Activated T-helper 1 cell treated with anti-CD3 and anti-CD28 coated beads, Interleukin-2, amount 50 U/mL, for 16 hours (primary cell): ENCODE measurements at places on chromosomes 4 and X.

DNA sequence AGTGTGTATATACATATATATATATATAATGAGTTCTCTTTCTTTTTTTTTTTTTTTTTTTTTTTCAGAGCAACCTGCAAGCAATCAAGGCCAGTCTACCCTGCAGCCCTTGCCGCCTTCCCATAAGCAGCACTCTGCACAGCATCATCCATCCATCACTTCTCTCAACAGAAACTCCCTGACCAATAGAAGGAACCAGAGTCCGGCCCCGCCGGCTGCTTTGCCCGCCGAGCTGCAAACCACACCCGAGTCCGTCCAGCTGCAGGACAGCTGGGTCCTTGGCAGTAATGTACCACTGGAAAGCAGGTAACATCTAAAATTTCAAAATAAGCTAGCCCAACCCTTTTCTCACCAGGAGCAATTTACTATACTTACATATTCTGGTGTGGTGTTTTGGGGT, 316.3 kb downstream of the DCTD start:
- no peak for DNase-seq

GRCh38 chr4:57430726-57431125, 320.5 kb upstream of the IGFBP7 start:
- no peak for DNase-seq

DNA sequence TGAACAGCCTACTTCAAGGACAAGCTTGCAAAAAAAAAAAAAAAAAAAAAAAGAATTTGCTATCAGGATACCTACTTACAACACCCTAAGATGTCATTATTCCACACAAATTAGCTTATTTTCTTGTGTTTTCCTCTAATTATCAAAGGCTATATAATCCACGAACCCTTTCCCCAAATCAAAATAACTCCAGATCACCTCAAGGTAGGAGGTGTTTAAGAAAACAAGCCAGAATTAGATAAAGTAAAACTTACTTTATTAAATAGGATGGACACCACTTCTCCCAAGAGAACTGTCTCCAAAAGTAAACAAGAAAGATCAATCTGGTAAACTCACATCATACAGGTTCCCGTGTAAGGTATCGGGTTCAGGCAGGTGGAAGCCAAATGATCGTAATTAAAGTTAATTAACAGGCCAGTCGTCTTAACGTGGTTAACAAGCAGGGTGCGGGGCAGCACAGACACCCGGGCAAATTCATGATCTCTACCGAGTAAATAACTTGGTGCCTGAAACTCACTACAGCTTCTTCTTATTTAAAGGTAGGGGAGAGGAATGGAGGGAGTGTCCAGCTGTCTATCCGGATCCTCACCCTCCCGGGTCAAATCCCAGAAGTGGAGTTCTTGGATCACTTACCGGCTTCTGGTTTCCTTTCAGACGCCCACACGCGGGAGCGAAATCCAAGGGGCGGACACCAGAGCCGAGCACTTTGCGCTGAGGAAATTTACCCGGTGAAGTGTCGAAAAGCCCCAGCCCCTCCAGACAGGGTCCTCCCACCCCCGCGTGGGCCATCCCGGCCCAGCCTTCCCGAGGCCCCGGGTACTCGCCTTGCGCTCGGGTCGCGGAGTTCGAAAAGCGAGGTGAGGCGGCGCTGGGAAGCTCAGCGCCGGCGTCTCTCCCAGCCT, 708 bp downstream of the ARAP2 start:
- peak; percentile 40 for DNase-seq

DNA sequence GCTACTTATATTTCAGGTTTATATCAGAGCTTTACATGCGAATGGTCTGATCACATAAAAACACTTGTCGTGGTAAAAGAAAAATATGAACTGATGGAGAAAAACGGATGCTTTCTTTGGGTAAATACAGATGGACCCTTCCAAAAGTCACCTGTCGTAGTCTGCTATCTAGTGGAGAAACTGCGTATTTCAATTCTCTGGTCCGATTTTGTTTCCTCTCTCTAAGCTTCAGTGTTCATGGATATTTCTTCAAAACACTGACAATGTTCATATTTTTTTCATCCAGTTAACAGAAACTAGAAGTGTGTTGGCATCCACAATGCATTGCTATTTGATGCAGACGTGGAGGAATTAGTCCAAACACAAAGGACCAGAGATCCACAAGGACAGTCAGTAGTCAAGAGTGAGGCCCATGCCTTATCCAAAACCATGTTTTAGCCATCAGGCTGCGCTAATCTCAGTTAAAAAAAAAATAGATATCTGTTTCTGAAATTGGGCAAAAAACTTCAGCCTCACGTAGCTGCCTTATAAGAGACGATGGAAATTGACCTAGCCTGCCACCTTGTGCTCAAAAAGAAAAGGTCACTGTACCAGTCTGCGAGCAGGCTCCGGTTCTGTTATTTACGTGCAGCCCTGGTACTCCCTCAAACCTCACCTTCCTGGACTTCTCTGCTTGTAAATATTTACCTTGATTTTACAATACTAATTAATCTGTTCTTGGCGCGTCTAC, 16.0 kb downstream of the MEPE start:
- DNase-seq: peak; percentile 0

GRCh38 chr4:48756689-48757220, 23.3 kb downstream of the FRYL start:
- DNase-seq: no peak

GRCh38 chr4:8319731-8320385, 50.3 kb downstream of the HTRA3 start:
- DNase-seq: no peak

DNA sequence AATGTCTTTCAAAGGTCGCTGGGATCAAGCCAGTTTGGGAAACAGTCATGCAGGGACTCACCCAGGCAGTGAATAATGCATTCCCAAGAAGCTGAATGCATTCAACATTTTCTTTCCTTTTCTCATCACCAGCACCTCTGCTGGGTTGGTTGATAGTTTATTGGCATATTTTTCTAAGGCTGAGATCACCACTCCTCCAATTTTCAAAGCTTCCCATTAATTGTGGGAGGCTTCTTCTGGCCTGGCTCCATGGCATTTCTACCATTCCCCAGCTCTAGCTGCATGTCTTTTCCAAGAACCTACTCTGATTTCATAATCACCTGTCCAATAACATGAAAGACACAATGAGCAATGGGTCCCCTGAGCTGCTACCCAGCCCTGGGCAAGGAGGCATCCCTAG, 35.8 kb downstream of the CHRDL1 start:
- DNase-seq: no peak

GRCh38 chrX:8815460-8816065, 14.4 kb upstream of the FAM9A start:
- DNase-seq: no peak
